ENCODE measurements at places on chromosomes 6 and 20.

- DNase-seq: no peak
These were observed 36.3 kb upstream of the ZFAND3 start for GRCh38 chr6:37783025-37783855.

- DNase-seq: peak; percentile 24
These were observed 80.4 kb upstream of the ZNF184 start for GRCh38 chr6:27553123-27553904.

- DNase-seq: no peak
These were observed 67.3 kb upstream of the ADTRP start for GRCh38 chr6:11845664-11846577.

- DNase-seq: peak; percentile 20
These were observed 40.4 kb downstream of the TTI1 start for GRCh38 chr20:37992802-37993409.

GRCh38 chr6:109308018-109308492, 74.2 kb downstream of the CD164 start:
- peak; percentile 45 for DNase-seq

GRCh38 chr6:114556846-114557488, 214.1 kb upstream of the HS3ST5 start:
- no peak for DNase-seq

DNA sequence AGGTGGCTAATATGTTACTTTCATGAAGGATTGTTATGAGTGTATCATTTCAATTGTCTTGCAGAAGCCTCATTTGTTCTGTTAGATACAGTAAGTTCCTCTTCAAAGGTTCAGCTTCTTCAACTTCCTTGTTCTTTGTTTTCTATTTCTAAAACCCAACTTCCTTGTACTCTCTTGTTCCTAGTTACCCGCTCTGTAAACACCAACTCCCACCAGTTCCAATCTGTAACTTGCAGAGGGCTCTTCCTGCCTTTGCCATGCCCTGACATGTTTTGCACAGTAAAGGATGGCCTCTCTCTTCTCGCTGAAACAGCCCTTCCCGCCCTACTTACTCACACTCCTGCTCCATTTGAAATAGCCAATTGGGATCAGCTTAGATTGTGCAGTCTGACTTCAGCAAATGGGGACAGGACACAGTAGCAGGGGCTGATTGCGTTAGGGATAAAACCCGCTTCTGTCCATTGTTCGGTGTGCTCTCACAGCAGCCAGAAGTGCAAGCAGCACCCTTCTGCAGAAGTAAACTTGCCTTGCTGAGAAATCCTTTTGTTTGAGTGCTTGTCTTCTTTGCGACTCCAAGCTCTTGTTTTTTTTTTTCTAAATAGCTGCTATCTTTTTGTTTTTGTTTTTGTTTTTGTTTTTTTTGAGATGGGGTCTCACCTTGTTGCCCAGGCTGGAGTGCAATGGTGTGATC, 45.9 kb upstream of the POU5F1 start:
- no peak for DNase-seq

DNA sequence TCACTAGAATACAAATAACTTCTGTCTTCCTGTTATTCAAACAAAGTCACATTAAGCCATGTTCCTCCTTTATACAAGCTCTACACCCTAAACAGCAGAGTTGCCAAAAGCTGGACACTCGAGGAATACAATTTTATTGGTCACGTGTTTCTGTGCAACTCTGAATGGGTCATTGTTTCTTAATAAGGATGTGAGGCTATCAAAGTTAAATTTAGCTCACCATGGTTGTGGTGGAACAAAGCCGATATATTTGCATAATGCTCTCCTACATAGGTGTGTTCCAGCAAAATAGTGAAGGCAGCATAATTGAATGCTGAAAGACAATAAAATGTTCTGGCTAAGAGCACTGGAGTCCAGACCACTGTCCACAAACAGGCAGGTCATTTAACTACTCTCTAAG, 36.9 kb upstream of the CD2AP start:
- no peak for DNase-seq

DNA sequence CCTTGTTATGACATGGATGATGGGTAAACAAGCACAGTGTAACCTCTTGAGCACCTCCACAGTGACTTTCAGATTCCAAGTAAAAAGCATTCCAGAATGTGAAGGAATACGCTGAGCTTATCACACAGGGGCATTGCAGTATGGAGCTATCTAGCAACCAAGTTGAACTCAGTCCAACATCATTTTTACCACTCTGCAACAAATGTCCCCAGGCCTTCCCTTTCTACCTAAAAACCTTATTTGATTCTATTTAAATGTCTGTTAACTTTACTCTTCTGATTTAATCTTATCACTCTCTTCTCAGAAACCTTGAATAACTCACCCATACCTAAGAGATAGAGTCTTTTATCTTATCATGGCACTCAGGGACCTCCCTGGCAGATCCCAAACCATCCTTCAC, 195.8 kb upstream of the CDYL start:
- no peak for DNase-seq

- DNase-seq: no peak
These were observed 183.8 kb upstream of the TCF21 start for GRCh38 chr6:133705066-133705465.

GRCh38 chr6:154267508-154268106, 89.0 kb downstream of the IPCEF1 start:
- DNase-seq: no peak

GRCh38 chr6:114339706-114340105, 3.1 kb downstream of the HS3ST5 start:
- DNase-seq: no peak

GRCh38 chr20:41969656-41970055, 351.5 kb upstream of the CHD6 start:
- DNase-seq: no peak

DNA sequence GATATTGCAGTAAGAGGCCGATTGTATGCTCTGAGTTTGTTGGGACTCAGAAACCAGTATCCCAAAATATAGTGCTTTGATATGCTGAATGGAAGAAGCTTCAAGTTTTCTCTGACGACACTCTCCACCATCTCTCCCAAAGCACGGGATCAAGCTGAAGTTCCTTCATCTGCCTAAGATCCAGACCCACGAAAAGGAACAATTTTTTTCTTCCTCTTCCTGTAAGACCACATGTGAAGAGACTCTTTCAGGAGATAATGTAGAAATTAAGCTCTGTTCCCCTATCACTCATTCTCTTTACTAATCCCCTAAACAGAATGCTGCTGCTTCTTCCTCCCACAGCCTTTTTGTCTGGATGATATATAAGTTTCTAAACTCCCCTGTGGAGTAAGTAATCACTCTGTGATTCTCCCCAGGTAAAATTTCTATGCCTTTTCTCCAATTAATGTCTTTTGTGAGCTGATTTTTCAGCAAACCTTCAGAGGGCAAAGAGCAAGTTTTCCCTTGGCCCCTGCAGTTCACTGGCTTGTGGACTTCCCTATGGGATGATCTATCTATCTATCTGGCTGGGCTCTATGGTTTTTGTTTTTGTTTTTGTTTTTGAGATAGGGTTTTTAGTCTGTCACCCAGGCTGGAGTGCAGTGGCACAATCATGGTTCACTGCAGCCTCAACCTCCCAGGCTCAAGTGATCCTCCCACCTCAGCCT, 13.5 kb upstream of the PNRC1 start:
- no peak for DNase-seq

GRCh38 chr6:149979293-149979692, 15.6 kb downstream of the ULBP1 start:
- no peak for DNase-seq

- DNase-seq: no peak
These were observed 159.2 kb downstream of the RPS12 start for GRCh38 chr6:132973514-132973993.

- no peak for DNase-seq
These were observed at the start of gene CTCFL for GRCh38 chr20:57524511-57525176. Gene CTCFL, minus strand, starts transcription at chr20:57525140. Its CDS starts 935 bp downstream, at chr20:57524205.

- DNase-seq: no peak
These were observed 287.0 kb upstream of the MARCKS start for GRCh38 chr6:113570161-113570560.

GRCh38 chr6:41494212-41495110, 51.7 kb upstream of the FOXP4 start:
- DNase-seq: no peak

- DNase-seq: no peak
These were observed 164.1 kb downstream of the ID4 start for GRCh38 chr6:20001286-20001685.

GRCh38 chr6:5084360-5084780, 771 bp upstream of the PPP1R3G start:
- no peak for DNase-seq

GRCh38 chr6:130507666-130508028, 141.8 kb downstream of the TMEM200A start:
- DNase-seq: no peak

GRCh38 chr6:101935732-101936131, 542.2 kb downstream of the GRIK2 start:
- no peak for DNase-seq

- DNase-seq: peak; percentile 42
These were observed 52.0 kb upstream of the MTHFD1L start for GRCh38 chr6:150813319-150813992.

DNA sequence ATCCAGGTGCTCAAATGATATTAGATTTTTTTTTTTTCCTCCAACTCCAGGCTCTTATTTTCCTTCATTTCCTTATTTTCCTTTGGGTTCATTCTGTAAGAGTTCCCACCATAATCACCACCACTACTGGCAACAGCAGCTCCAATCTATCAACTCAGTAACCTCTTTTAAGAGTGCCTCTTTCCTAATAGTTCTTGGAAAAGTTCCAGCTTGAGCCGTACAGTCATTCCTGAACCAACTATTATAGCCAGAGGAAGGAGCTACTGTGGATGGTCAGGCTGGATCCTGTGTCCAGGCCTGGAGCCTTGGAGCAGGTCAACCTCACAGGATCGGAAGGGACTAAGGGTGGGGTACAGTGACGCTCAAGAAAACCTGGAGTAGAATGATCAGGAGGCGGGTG, 4.2 kb upstream of the ANGPT4 start:
- DNase-seq: no peak

DNA sequence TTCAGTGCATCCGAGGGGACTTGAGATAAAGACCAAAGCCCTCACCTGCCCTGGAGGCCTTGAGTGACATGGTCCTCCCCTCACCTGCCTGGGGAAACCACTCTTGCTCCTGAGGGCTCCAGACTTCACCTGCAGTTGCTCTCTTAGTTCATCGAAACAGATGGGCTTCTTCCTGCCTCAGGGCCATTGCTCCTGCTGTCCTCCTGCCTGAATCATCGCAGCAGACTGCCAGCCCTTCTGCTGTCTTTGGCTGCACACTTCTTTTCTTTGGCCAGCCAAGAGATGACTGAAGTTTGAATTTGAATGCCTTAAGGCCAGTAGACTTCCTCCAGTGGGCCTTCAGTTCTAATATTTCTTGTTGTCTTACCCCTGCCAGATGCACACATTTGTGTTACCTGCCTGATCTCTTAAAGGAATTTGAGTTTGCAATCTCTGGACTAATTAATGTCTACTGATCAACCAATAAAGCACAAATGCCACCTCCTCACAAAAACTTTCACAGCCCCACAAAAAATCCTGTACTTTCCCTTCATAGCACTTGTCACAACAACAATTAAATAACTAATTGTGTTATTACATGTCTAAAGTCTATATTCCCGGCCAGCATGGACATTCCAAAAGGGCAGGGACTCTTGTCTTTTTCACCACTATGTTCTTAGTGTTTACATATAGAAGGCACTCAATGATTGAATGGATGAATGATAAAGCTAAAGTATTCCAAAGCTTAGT, 56.7 kb upstream of the SGK1 start:
- DNase-seq: no peak

- no peak for DNase-seq
These were observed 6.7 kb downstream of the GNMT start for GRCh38 chr6:42967228-42967627.

- no peak for DNase-seq
These were observed 98.8 kb upstream of the NRN1 start for GRCh38 chr6:6105472-6106036.

GRCh38 chr6:74551896-74552295, 654.0 kb downstream of the COL12A1 start:
- DNase-seq: no peak

GRCh38 chr20:37856932-37857660, 45.8 kb upstream of the VSTM2L start:
- no peak for DNase-seq

DNA sequence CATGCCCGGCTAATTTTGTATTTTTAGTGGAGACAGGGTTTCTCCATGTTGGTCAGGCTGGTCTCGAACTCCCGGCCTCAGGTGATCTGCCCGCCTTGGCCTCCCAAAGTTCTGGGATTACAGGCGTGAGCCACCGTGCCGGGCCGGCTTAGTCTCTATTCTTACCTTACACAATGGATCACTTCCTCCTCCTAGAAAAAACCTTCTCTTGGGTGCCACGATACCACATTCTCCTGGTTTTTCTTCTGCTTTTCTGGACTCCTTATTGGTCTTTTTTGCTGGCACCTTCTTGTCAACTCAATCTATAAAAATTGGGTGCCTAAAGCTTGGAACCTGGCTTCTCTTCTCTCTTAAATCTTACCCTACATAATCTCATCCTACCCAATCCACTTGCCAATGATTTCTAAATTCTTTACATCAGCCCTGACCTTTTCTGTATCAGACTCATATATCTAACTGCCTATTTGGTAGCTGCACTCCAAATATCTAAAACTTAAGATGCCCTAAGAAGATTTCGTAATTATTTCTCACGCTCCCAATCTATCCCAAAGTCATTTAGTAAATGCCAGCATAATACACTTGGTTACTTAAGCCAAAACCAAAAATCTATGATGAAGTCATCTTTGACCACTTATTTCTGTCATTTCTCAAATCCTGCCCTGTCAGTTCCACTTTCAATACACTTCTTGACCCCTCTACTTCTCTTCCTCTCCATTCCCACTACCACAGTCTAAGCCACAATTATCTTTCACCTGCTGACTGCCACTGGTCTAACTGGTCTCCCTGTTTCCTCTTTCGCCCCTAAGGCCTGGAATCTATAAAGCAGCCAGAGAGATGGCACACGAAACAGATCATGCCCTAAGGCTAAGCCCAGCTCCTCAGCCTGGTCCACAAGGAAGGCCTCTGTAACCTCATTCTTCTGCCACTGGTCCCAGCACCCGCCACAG, 43.2 kb downstream of the ELMO2 start:
- DNase-seq: no peak

DNA sequence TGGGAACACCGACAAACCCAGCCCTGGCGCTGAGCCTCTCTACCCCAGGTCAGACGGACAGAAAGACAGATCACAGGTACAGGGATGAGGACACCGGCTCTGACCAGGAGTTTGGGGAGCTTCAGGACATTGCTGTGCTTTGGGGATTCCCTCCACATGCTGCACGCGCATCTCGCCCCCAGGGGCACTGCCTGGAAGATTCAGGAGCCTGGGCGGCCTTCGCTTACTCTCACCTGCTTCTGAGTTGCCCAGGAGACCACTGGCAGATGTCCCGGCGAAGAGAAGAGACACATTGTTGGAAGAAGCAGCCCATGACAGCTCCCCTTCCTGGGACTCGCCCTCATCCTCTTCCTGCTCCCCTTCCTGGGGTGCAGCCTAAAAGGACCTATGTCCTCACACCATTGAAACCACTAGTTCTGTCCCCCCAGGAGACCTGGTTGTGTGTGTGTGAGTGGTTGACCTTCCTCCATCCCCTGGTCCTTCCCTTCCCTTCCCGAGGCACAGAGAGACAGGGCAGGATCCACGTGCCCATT, 15.3 kb downstream of the VEGFA start:
- DNase-seq: no peak
